ENCODE measurements at places on chromosomes 12 and 14. TPM values are rescaled to one million over a fixed set of nuclear protein-coding genes. Genes with fewer than 3 reads are reported as not detected.

- no peak for DNase-seq
- peaks cover 3% of the 10 kb centered on the region for H3K36me3 ChIP-seq
- H3K27ac ChIP-seq, result no peak overlapping the region
- H3K4me3 ChIP-seq, result no peak overlapping the region
- no peaks in the 10 kb centered on the region for H3K27me3 ChIP-seq
Observed at GRCh38 chr12:122306407-122306806, 40.1 kb upstream of the VPS33A start.

The GARIN6 gene
- not detected for total RNA-seq

The SLC7A8 gene
- total RNA-seq, result 7.2 TPM

- no peaks in the 10 kb centered on the region for H3K27me3 ChIP-seq
- no peaks in the 10 kb centered on the region for H3K36me3 ChIP-seq
- H3K27ac ChIP-seq, result no peak overlapping the region
- DNase-seq, result no peak
Observed at GRCh38 chr14:50800032-50800431, 30.9 kb downstream of the NIN start.

DNA sequence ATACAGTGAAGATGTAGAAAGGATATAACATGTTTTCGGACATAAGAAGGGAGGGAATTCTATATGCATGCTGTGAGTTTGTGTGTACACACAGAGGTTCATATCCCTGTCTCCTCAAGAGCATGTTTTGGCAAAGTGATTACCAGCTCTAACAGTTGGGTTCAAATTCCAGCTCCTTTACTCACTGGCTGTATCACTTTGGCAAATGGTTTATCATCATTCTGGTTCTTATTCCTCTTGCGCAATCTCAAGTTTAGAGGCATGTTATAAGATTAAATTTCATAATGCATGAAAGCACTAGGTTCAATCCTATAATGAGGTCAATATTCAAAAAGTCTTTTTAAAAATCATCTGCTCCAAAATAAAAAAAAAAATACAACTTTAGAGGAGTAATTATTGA is 107.7 kb upstream of the LRFN5 start:
- no peaks in the 10 kb centered on the region for H3K4me1 ChIP-seq
- no peak overlapping the region for H3K27ac ChIP-seq
- no peak for DNase-seq

DNA sequence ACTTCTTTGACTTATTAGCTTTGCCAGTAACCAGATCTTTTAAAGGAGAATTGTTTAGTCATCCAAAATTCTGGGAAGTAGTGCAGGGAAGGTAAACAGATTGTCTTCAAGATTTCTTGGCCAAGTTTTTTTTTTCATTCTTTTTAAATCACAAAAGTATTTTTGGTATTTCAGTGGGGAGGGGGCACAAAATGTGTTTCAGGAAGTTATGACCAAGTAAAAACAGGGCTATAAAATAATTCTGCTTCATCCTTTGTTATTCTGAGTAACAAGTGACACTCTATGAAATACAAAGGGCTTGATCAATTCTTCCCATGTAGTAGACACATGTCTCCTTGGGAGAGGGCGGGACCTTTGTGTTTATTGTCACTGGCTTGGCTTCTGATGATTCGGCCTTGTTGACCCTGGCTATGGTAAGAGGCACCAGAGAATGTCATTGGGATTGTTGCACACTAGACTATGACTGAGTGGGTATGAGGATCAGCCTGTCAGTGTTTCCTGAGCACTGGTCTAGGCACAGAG is 55.4 kb downstream of the SUSD6 start:
- H3K27me3 ChIP-seq, result no peaks in the 10 kb centered on the region
- peak overlapping the region; percentile 31 for H3K4me3 ChIP-seq
- H3K36me3 ChIP-seq, result peaks cover 36% of the 10 kb centered on the region
- peak overlapping the region; percentile 41 for H3K27ac ChIP-seq
- no peak for DNase-seq

Data from naive thymus-derived CD8-positive, alpha-beta T cell (primary cell).